SJSA1 (cell line): ENCODE measurements at places on chromosomes 12 and 14. TPM values are rescaled to one million over a fixed set of nuclear protein-coding genes. Genes with fewer than 3 reads are reported as not detected.

GRCh38 chr14:78614593-78614992, 444.4 kb downstream of the NRXN3 start:
- no peak for DNase-seq

Gene ACOT6
- not detected in 2 replicates for total RNA-seq

- DNase-seq = no peak
These were observed 365.1 kb upstream of the SFSWAP start for GRCh38 chr12:131345521-131346436.

DNA sequence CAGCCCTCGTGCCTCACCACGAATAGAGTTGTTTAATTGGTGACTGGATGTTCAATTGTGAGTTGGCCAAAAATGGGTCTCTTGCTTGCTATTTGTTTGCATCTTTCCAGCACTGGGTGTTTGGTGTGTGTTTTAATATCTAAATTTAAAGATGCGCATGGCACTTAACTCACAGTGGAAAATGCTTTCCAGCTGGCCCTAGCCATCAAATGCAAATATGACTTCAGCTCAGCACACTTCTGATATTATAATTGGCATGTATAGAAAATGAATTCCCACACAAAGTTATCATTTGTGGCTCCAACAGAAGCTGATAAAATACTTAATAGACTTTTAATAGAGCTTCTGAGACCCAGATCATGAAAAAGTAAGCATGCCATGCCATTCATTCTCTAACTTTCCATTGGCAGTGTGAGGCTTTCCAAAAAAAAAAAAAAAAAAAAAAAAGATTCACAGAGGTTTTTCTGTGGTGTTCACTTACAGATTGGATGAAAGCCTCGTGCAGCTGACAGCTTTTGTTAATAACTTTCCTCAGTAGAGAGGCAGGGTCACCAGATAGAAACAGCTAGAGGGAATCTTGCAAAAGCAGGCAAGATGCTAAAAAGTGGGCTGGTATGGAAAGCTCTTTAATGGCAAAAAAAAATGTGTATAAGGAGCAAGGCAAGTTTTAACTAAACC, 425.2 kb downstream of the GALC start:
- no peak for DNase-seq

- DNase-seq = no peak
These were observed 151.5 kb downstream of the LRFN5 start for GRCh38 chr14:41758011-41758665.

Gene SOAT2
- not detected in 2 replicates for total RNA-seq

GRCh38 chr12:126944684-126945083, 1322.3 kb upstream of the TMEM132C start:
- no peak for DNase-seq

DNA sequence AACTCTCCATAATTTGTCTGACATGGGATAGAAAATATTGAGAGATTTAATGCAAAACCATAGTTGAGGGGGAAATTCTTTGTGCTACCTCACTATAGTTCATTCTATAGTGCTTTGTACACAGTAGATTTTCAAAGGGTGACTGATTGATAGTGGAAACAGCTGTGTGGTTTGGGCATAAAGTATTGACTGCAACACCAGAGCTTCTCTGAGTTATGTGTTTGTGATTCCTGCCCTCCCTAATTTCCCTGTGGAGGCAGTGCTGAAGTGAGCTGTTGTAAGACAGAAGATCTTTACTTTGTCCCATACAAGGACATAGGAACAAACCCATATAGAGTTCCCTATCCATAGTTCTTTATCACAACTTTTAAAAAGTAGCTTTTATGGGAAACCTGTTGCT, 47.1 kb downstream of the PTPRQ start:
- no peak for DNase-seq

DNA sequence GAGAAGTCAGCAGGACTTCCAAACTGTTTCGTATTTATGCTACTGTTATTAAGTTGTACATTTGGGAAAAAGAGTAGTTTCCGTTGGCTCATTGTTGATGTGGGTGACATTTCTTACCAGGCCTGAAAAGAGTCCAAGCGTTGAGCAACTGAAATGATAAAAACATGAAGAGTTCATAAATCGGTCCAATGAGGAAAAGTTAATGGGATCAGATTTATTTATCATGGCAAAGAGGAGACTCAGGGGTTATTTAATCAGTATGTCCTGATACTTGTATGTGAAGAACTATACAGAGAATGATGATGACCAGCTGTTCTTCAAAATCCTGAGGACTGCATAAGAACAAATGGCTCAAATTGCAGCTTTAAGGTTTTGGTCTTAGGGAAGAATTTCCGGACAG, 7.7 kb downstream of the VRK1 start:
- DNase-seq = no peak

- DNase-seq = peak; percentile 24
These were observed 77.8 kb downstream of the ANKS1B start for GRCh38 chr12:99906786-99907579.

DNA sequence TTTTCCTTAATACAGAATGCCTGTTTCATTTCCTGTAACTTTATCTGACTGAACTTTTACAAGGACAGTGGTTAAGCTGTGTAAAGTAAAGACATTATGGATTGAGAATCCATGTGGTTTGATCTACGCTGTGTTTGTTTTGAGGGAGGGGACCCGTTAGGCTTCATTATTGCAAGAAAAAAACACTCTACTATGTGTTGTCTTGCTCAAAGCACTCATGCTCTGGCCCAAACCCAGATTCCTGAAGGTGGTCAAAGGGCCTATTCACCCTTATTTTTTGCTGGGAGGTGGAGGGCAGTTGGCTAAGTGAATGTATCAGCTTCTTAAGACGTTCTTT, 11.9 kb downstream of the RNF10 start:
- no peak for DNase-seq

- DNase-seq = no peak
These were observed 47.2 kb downstream of the MYF5 start for GRCh38 chr12:80763874-80764273.

- DNase-seq = no peak
These were observed 15.8 kb downstream of the WNT5B start for GRCh38 chr12:1644534-1645438.

Gene CLEC4A
- 0.16 TPM in 1 of 2 replicates, not detected in the other for total RNA-seq

DNA sequence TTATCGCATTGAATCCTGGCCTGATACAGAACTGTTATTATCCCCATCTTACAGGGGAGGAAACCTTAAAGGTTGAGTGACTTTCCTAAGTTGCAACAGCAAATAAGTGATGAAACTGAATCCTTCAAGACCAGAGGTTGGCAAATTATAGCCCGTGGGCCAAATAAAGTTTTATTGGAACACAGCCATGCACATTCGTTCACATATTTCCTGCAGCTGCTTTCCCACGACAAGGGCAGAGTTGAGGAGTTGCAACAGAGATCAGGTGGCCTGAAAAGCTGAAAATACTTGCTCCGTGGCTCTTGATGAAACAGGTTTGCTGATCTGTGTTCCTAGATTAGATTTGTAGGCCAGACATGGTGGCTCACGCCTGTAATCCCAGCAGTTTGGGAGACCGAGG, 126.7 kb downstream of the PHETA1 start:
- no peak for DNase-seq

Gene SLC17A8
- total RNA-seq = not detected in 2 replicates

DNA sequence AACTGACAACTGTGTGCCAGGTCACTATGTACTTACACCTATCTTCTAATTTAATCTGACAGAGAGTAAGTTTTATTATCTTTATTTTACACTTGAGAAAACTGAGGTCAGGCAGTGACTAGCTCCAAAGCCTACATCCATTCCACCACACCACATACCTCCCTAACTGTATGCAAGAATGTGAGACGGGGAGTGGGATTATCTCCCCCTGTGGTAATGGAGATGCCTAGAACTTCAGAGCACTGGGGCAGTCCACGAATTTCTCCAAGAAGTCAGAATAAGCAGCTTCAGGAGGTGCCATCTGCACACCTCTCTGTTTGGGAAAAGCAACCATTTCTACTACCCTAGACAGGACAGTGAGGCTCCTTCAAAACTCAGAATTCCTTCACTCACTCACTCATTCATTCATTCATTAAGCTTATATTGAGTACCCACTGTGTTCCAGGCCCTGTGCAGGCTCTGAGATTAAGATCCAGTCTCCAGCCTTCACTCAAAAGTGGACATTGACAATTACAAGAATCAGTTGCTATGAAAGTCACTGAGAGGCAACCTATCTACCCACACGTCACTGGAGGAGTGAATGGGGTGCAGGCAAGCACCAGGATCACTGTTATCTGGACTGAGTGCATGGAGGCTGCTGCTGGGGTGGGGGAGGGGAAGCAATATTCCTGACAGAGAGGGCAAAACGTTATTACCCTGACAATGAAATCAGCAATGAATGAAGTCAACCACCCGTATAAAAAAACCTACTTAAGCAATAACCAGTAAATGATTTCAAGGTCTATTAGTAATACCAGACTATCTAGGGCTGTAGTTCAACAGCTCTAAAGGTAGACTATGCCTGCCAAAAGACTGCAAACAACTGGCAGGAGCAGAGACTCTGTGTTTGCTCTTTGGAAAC, 18.0 kb downstream of the SLC7A7 start:
- no peak for DNase-seq

- peak; percentile 77 for DNase-seq
These were observed 8.7 kb upstream of the GPR19 start for GRCh38 chr12:12704593-12705230.

GRCh38 chr12:162467-163307, 51.3 kb downstream of the SLC6A12 start:
- no peak for DNase-seq

GRCh38 chr12:104132351-104132956, 5.6 kb downstream of the NFYB start:
- no peak for DNase-seq

DNA sequence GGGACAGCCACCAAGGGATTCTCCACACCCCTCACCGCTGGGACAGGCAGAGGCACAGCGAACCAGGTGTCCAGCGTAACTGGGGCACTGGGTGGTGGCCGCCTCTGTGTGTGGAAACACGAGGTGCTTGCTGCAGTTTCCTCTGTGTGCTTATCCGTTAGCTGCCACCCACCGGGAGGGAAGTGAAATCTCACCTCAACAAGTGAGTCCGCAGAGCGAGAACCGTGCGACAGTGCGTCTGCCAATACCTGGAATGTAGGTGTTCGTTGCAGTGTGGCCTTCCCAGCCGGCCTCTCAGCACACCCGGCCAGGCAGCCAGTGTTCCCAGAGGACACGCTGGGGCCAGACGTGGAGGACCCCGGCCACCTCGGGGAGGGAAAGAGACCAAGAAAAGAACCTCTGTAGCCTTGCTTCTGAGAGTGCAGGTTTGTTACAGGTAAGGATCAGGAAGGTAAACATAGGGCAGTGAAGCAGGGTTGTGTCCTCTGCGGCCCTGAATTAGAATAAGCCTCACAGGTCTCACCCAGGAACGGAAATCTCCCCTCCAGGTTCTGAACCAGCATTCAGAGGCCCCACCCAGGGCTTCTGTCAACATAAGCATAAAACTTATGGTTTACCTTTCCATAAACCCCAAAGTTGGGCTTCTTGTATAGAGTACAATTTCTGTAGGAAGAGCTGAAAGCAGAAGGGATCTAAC, 1.5 kb downstream of the BCL2L14 start:
- DNase-seq = no peak

Gene ADAM20
- 0.37 TPM in 1 of 2 replicates, not detected in the other for total RNA-seq
